ENCODE measurements at places on chromosomes 16 and 17. TPM values are rescaled to one million over a fixed set of nuclear protein-coding genes. Genes with fewer than 3 reads are reported as not detected.

Gene SEZ6L2
- total RNA-seq, result 4.1 TPM

Gene NAA38
- total RNA-seq, result 51.9 TPM

Gene ITGAD
- total RNA-seq, result not detected

Gene RCVRN
- total RNA-seq, result under 0.01 TPM

Gene APOH
- not detected for total RNA-seq

Gene PTX4
- 0.29 TPM for total RNA-seq

Gene SNX20
- total RNA-seq, result not detected

Gene NXPH3
- total RNA-seq, result 0.15 TPM

Gene ITGA2B
- total RNA-seq, result 0.15 TPM

Data from smooth muscle cell of trachea (primary cell).